ENCODE measurements at places on chromosomes 2 and 18.

GRCh38 chr2:133607679-133608078, 39.4 kb upstream of the NCKAP5 start:
- peak; percentile 3 for DNase-seq

GRCh38 chr2:174675615-174676014, 78.0 kb upstream of the WIPF1 start:
- DNase-seq, result no peak

- peak; percentile 10 for DNase-seq
Measured at GRCh38 chr2:158459161-158460003, 2.6 kb downstream of the PKP4 start.

DNA sequence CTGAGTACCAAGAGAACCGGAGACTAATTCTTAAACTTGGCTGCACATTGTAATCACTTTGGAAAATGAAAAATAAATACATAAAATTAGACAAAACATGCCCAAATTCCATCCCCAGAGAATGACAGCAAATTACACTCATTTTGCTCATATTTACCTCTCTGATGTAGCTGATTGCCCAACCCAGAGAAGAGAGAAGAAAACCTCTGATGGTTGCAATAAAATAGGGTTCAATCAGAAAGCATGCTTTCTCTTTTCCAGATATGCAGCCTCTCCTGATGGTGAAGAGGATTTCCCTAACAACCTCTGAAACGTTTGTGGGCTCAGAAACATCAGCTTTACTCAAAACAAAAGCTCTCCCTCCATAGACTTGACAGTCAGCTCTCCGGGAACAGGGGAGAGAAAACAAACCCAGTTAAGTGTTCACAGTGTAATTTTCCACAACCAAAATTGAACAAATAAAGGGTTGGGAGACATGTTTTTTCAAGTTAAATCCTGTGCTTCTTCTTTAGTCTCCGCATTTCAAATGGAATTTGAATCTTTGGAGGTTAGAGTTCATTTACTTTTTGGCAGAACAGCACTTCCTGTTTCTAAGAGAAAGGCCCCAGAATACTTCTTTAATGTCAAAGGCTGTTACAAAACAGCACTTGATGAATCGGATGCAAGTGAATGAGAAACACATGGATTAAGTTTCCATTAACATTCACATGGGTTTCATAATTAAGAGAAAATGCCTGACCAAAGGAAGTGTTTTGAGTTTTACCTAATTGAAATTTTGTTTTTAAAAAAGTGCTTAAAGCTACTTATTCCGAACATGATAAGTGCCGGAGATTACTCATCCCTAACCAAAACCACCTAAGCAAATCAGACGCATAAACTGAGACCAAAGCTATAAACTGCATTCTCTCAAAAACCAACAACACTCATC, 570.1 kb upstream of the SYT4 start:
- no peak for DNase-seq

DNA sequence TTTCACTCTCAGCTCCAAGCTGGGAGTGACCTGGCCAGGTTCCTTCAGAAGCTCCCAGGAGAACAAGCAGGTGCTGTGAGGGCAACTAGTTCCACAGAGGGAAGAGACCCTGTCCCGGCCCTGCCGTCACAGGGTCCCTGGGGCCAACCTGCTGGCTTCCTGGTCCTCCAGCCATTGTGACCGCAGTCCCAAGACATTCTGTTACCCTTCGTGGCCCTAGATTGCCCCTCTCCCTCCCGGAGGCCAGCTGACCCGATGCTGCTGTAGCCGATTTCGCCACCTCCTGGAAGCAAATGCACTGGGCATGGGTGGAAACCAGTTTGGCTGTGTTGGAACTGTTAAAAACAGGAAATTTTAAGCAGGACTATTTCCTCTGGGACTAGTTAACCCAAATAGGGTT, 55.4 kb downstream of the EPAS1 start:
- peak; percentile 85 for DNase-seq

DNA sequence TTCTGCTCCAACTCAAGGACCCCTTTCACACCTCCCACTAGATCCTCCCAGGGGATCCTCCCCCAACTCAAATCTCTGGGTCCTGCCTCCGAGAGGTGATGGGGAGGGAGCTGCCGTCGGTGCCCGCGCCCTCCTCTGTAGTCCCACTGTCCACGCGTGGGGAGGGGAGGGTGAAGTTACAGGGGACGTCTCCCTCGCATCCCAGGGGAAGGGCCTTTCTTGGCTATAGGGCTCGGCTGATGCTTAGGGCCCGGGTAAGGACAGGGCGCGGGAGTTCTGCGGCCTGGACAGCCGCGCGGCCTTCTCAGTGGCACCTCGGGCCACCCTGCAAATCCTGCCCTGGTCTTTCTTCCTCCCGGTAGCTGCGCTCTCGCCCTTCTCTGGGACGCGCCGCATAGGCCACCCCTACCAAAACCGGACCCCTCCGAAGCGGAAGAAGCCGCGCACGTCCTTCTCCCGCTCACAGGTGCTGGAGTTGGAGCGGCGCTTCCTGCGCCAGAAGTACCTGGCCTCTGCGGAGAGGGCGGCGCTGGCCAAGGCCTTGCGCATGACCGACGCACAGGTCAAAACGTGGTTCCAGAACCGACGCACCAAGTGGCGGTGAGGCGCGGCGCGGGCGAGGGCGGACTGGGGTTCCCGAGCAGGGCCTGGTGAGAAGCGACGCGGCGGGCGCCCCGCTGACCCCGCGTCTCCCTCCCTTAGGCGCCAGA, 1.2 kb downstream of the TLX2 start:
- no peak for DNase-seq

- no peak for DNase-seq
Measured at GRCh38 chr2:238866656-238867277, 18.9 kb downstream of the TWIST2 start.

DNA sequence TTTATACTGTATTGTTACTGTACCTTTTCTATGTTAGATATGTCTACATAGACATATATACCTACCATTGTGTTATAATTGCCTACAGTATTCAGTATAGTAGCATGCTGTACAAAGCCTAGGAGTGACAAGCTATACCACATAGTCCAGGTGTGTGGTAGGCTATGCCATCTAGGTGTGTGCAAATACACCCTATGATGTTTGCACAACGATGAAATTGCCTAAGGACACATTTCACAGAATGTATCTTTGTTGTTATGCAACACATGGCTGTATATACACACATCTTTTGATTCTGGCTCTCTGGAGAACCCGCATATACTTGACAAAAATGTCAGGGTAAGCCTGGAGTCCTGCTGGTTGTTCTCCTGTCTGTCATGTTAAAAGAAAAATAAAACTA, 85.1 kb downstream of the BCL2L11 start:
- no peak for DNase-seq

GRCh38 chr2:226904592-226904991, 68.7 kb downstream of the RHBDD1 start:
- DNase-seq, result no peak

DNA sequence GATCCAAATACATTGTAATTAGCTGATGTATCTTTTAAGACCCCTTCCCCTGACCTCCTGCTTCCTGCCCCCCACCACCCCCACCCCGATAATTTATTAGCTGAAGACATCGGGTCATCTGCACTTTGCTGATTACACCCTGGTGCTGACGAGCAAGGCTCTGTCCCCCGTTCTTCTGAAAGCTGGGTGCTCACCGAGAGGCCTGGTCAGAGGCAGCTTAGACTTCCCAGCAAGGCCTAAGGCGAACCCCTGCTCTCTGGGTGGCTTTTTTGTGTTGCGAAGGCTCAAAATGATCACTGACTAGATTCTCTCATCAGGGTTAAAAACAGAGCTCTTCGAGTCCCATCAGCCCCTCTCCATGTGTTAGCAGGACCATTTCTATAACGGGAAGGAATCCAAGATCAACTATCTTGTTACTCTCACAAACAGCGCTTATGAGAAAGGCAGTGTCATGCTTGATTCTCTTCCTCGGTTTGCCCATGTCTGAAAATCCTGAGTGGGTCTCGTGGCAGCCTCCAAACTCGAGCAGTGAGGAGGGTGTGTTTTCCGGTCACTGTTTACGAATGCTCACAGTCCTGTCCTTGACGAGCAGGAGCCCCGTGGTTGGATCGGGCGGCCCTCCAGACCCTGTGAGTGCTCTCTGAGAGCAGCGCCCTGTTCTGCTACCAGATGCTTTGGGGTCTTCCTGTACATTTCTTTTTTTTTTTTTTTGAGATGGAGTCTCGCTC, 201.6 kb downstream of the HDAC4 start:
- DNase-seq, result no peak

DNA sequence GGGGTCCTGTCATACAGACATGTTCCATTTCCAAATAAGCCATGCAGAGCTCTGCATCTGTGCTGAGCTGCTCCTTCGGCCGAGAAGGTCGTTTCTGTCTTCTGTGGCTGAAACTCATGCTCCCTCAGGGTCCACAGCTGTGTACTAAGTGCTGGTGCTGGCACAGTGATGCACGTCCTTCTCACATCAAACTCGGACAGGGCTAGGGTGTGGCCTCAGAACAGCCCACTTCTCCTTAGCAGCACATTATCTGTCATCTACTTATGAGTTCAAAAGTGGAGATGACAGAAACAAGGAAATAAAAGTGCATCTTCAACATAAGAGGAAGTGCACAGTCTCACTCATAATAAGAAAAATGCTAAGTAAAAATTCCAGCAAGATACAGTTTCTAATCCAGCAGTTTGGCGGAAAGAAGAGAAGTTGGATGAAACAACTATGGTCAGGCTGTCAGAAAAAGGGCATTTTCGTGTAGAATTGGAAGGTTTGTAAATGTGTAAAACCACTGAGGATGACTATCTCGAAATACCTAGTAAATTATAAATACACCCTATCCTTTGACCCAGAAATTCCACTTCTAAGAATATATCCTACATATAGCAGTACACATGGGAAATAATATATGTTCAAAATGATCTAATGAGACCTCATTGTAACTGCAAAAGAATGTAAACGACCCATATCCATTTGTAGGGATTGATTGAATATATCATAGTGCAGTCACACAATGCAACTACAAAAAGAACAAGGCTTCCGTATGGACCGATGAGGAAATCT, 53.7 kb upstream of the APCDD1 start:
- DNase-seq, result no peak

- DNase-seq, result no peak
Measured at GRCh38 chr2:26305540-26305939, 40.4 kb upstream of the SELENOI start.

DNA sequence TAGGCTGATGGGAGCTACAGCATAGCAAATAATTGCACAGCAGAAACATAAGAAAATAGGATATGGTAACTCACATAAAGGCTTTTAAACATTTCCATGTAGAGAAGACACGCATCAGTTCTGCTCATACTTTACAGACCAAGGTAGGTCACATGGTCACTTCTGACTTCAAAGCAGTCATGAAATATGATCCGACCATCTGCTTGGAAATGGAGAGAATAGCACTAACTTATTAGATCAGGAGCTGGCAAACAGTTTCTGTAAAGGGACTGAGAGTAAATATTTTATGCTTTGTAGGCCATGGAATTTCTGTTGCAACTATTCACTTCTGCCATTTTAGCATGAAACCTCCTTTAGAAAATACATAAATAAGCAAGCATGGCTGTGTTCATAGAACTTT, 936.6 kb upstream of the FANCL start:
- no peak for DNase-seq

DNA sequence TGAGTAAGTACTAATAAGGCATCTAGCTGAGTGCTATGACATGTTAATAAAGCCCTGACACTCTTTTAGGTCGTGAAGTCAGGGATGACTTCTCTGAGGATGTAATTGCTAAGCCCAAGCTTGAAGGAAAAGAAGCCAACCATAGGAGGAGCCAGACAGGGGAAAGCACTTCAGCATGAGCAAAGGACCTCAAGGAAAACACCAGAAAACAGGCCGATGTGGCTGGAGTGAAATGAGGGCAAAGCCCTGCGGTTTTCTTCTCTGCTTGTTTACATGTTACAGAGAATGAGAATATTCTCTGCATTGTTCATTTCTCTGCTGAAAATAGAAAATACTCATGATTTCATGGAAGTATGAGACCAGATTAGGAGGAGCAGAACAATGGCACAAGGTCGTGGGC, 112.5 kb upstream of the ARHGAP28 start:
- no peak for DNase-seq

- DNase-seq, result no peak
Measured at GRCh38 chr18:57015451-57015850, 131.4 kb upstream of the BOD1L2 start.

DNA sequence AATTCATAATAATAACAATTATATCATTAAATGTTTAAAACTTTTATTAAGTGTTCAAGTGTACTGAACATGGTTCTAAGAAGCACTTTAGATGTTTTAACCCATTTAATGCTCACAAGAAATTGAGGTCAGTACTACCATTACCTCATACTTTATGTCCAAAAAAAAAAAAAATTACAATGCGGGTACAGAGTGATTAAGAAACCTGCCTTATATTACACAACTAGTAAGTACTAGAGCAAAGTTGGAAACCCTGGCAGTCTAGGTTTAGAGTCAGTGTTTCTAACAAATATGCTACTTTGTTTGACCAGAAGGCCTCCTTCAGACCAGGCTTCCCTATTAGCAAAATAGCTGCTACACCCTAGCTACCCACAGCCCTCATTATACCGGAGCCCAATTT, 28.5 kb downstream of the PLEKHM3 start:
- DNase-seq, result no peak

GRCh38 chr18:46283895-46284295, 179.7 kb downstream of the HAUS1 start:
- DNase-seq, result no peak

- no peak for DNase-seq
Measured at GRCh38 chr2:63268946-63269345, 218.3 kb downstream of the OTX1 start.

GRCh38 chr2:214156971-214157370, 253.9 kb upstream of the VWC2L start:
- no peak for DNase-seq

GRCh38 chr2:224865016-224865415, 148.9 kb upstream of the CCDC195 start:
- no peak for DNase-seq

- peak; percentile 3 for DNase-seq
Measured at GRCh38 chr18:58670404-58671110, 708 bp upstream of the MALT1 start.

- no peak for DNase-seq
Measured at GRCh38 chr2:49035481-49035880, 118.8 kb downstream of the FSHR start.

GRCh38 chr18:76688724-76689472, 133.5 kb upstream of the ZNF236 start:
- no peak for DNase-seq

DNA sequence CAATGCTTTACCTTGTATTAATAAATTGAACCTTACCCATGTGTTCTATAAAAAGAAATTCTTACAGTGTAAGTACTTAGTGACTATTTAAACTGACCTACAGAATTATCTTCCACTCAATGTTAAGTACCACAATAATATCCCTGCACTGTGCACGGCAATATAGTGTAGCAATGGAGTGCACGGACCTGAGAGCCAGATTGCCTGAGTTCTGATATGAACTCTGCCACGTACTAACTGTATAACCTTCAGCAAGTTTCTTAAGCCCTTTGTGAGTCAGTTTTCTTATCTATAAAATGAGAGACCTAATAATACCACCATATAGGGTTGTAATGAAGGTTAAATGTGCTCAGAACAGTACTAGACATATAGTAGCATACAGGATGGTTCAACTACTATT, 66.2 kb downstream of the GPR39 start:
- DNase-seq, result no peak
